GM23338 (cell line): ENCODE measurements at places on chromosomes 1 and 21. TPM values are rescaled to one million over a fixed set of nuclear protein-coding genes. Genes with fewer than 3 reads are reported as not detected.

The TTC22 gene
- total RNA-seq = 1.7 and 2.5 TPM in 2 replicates

The INSRR gene
- total RNA-seq = not detected in 2 replicates

The IL12RB2 gene
- 0.31 and 1.7 TPM in 2 replicates for total RNA-seq

The MRPL37 gene
- total RNA-seq = 121 and 155 TPM in 2 replicates

The DENND4B gene
- 33.3 and 57.0 TPM in 2 replicates for total RNA-seq

The ST6GALNAC5 gene
- total RNA-seq = 12.7 and 19.2 TPM in 2 replicates

The HDGF gene
- 230 and 251 TPM in 2 replicates for total RNA-seq

The S100A3 gene
- total RNA-seq = not detected in 2 replicates

The ACOT11 gene
- 2.7 and 3.7 TPM in 2 replicates for total RNA-seq

The TNFRSF14 gene
- 0.85 TPM in 1 of 2 replicates, not detected in the other for total RNA-seq

The RIT1 gene
- total RNA-seq = 15.8 and 24.4 TPM in 2 replicates

The ZNF648 gene
- 0.58 and 1.2 TPM in 2 replicates for total RNA-seq

The C8A gene
- not detected in 2 replicates for total RNA-seq

The NR5A2 gene
- 8.8 and 13.1 TPM in 2 replicates for total RNA-seq

The PLK3 gene
- total RNA-seq = 11.8 and 15.1 TPM in 2 replicates

The ICOSLG gene
- 2.2 and 4.6 TPM in 2 replicates for total RNA-seq

The SH3BP5L gene
- total RNA-seq = 16.8 and 26.1 TPM in 2 replicates

The ANGPTL1 gene
- not detected in 2 replicates for total RNA-seq

The CTXND2 gene
- not detected in 2 replicates for total RNA-seq

The OBSCN gene
- 21.5 and 38.5 TPM in 2 replicates for total RNA-seq

The KLHDC7A gene
- total RNA-seq = 19.9 and 22.4 TPM in 2 replicates

The FGR gene
- 0.16 and 0.56 TPM in 2 replicates for total RNA-seq

The MTR gene
- total RNA-seq = 20.0 and 20.4 TPM in 2 replicates

The TSTD1 gene
- total RNA-seq = 94.9 and 102 TPM in 2 replicates

The MAPKAPK2 gene
- 30.4 and 32.1 TPM in 2 replicates for total RNA-seq

The ROR1 gene
- 94.3 and 96.0 TPM in 2 replicates for total RNA-seq

The LCK gene
- total RNA-seq = 69.4 and 86.6 TPM in 2 replicates

The LCE1E gene
- total RNA-seq = not detected in 2 replicates

The ZNF593OS gene
- not detected in 2 replicates for total RNA-seq

The DENND2C gene
- 2.9 and 4.1 TPM in 2 replicates for total RNA-seq

The FAM151A gene
- 0.10 TPM in 1 of 2 replicates, not detected in the other for total RNA-seq

The ADGRL4 gene
- total RNA-seq = 0.24 and 1.3 TPM in 2 replicates

The ST6GALNAC3 gene
- total RNA-seq = 11.6 and 14.2 TPM in 2 replicates

The LRRN2 gene
- total RNA-seq = 2.0 and 2.6 TPM in 2 replicates

The PPIAL4G gene
- total RNA-seq = not detected in 2 replicates

The TTLL10 gene
- total RNA-seq = 0.45 TPM in 1 of 2 replicates, not detected in the other

The DUSP23 gene
- 50.8 and 56.3 TPM in 2 replicates for total RNA-seq

The FALEC gene
- not detected in 2 replicates for total RNA-seq

The C1orf115 gene
- 6.0 and 6.1 TPM in 2 replicates for total RNA-seq
